Activated T-helper 1 cell treated with anti-CD3 and anti-CD28 coated beads, Interleukin-12 subunit alpha, Interleukin-12 subunit beta, Interleukin-2, Interleukin-4 antibody, amounts not matched to agents 30 ng/mL and 10 ng/mL and 1 ng/mL, durations not matched to agents 14 hours and 24 hours and 36 hours (primary cell): ENCODE measurements at places on chromosomes 16 and 17. TPM values are rescaled to one million over a fixed set of nuclear protein-coding genes. Genes with fewer than 3 reads are reported as not detected.

The GCGR gene
- not detected in 2 replicates for total RNA-seq

The INCA1 gene
- total RNA-seq: 0.34 and 0.37 TPM in 2 replicates

The TAT gene
- not detected in 2 replicates for total RNA-seq

- no peak for DNase-seq
Measured at GRCh38 chr17:57569853-57570252, 175.2 kb downstream of the CCDC182 start.

DNA sequence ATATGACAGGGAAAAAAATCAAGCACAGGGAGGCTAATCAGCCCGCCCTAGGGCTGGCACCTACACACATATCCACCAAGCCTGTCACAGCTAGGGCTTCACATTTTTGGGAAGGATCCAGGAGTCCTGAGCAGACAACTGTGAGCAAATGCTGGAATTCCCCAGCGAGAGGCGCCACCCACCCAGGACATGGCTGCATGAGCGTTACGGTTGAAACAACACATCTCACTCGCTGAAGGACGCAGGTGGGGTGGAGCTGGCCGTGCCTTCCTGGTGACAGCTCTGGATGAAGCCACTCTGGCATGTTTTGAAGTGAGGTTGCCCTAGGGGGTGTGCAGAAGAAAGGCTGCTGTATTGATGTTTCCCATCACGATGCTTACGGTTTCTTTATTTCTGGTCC is 315.1 kb upstream of the EEF2KMT start:
- no peak for DNase-seq

GRCh38 chr17:27951872-27952271 is 58.7 kb upstream of the LYRM9 start:
- no peak for DNase-seq

DNA sequence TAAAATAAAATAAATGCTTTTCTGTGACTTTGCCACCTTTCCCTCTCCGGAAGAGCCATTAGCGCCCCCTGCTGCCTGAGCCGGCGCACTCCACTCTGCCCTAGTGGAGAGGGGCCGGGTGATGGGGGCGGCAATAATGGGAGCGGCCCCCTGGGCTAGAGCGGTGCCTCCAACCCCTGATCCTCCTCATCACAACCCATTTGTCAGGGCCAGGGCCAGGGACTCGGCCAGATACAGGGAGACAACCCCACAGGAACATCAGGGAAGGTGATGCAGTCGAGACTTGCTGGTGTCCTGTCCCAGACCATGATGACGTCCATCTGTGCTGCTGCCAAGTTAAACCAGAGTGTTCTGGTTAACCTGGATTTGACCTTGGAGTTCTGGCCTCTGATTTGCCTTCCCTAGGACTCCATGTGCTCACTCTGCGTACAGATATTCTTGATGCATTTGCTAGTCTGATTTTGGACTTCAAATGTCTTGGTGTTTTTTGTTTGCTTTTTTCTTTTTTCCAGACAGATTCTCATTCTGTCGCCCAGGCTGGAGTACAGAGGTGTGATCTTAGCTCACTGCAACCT is 46.1 kb upstream of the BPTF start:
- no peak for DNase-seq

- DNase-seq: no peak
Measured at GRCh38 chr16:68488554-68488953, 40.2 kb upstream of the SMPD3 start.

GRCh38 chr16:69190046-69190588 is 3.2 kb downstream of the SNTB2 start:
- DNase-seq: no peak

DNA sequence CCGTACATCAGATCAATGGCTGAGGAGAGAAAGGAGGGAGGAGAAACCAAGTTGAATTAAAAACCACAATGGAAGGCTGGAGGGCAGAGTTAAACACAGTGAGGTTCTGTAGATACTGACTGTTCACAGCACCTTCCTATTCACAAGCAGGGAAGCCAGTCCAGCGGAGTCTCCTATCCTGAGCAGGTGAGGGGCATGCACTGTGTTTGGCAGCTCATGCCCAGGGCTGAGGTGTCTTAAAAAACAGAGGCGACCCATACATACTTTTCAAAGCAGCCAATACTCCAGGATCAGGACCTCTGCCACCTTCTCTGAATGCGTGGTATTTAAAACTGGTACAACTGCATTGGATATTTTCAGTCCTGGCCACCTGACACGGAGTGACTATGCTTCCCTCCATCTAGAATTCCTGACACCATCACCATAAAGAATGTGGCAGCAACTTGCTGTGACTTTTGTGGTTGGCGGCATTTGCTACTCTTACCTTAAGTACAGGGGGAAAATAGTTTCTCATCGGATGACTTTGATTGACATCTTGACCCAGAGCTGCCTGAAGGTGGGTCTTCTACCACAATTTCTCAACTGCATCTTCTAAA is 21.5 kb downstream of the USP22 start:
- DNase-seq: no peak

- DNase-seq: peak; percentile 34
Measured at GRCh38 chr16:1310832-1311200, 1.4 kb downstream of the UBE2I start.
